Coronary artery (tissue), 2 donors: ENCODE measurements at places on chromosomes 12 and 14.

DNA sequence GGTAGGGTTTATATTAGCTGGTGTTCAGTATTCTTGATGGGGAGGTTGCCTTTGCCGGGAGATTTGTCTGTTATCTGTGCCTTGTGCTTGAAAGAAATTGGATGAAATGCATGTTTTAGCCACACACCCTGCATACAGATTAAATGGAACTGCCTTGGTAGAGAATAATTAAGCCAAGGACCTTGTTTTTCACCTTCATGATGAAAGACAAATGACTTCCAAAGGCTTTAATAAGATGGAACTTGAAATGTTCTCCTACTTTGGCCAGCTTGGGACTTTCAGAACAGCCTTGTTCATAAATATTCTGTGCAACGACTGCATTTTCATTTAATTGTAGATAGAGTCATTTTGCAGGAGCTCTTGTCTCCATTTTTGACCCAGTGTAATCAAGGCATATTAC is 21.2 kb downstream of the JDP2 start:
- no peak for DNase-seq

DNA sequence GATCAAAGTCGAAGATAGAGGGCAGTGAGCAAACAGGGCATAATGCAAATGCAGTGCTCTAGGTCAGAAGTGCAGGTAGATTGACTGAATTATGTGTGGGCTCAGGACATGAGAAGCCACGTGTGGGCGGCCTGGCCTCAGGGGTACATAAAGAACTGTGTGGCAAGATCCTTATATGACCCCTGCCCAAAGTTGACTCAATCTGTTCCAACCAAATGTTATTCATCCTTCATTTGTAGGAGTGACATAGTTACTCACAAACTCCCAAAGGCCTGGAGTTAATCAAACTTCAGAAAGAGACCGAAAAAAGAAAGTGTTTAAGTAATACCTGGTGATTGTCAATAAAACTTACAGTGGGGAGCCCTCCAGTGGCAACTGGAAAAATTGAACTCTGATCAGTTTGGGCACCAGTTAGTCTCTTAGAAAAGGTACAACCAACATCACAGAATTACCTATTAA is 150.4 kb upstream of the FAR2 start:
- no peak for DNase-seq

DNA sequence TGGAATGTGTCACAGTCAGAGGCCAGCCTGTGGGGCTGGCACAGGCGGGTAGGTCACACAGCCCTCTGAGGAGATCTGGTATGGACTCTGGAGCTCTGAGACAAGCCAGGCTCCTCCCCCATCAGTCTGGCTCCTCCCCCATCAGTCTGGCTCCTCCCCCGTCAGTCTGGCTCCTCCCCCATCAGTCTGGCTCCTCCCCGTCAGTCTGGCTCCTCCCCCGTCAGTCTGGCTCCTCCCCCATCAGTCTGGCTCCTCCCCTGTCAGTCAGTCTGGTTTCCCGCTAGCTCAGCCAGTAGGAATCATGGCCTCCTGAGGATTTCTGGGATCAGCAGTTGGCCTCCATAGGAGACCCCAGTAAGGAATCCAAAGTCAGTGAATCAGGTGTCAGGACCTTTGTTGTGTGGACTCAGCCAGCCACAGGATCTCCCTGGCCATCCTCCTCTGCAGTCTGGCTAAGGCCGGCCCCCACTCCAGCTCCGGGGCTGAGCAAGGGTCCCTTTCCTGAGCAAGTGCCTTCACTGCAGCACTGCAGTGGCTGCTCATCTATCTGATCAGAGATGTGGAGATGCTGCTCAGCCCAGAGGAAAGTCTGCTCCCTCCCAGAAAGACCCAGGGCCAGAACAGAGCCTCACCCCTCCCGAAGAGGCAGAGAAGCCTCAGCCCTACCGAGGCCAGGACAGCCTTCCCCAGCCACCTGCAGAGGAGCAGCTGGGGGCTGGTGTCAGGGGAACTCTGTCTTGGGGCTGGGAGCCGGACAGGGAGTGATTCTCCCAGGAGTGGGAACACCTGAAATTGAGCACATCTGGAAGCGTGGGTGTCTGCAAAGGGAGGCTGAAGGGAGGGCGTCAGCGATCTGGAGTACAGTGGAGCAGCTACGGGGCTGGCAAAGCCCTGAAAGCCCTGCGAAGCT is 35.7 kb downstream of the IQSEC3 start:
- DNase-seq = no peak

- no peak for DNase-seq
These were observed 84.9 kb upstream of the DUSP6 start for GRCh38 chr12:89437231-89437630.

GRCh38 chr14:68476212-68477109 is 316.4 kb downstream of the ZFP36L1 start:
- DNase-seq = no peak

GRCh38 chr12:24153079-24153478 is 203.6 kb upstream of the SOX5 start:
- DNase-seq = no peak

DNA sequence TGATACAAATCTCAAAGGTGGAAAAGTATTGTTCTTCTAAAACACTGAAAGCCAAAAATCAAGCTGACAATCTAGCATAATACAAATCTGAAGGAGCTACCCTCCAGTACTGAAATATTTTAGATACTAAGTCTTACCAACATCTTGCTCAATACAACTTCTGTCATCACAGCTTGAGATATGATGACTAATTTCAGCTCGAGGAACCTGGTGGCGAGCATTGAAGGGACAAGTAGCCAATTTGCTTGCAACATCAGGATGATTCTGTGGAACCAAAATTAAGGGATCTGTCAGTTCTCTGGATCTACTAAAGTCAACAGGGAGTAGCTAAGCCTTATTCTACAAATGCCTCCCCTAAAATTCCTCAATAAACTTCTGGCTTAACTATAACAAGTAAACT is 10.4 kb downstream of the GTSF1 start:
- no peak for DNase-seq

GRCh38 chr12:91037276-91037675 is 20.5 kb downstream of the KERA start:
- DNase-seq = no peak

DNA sequence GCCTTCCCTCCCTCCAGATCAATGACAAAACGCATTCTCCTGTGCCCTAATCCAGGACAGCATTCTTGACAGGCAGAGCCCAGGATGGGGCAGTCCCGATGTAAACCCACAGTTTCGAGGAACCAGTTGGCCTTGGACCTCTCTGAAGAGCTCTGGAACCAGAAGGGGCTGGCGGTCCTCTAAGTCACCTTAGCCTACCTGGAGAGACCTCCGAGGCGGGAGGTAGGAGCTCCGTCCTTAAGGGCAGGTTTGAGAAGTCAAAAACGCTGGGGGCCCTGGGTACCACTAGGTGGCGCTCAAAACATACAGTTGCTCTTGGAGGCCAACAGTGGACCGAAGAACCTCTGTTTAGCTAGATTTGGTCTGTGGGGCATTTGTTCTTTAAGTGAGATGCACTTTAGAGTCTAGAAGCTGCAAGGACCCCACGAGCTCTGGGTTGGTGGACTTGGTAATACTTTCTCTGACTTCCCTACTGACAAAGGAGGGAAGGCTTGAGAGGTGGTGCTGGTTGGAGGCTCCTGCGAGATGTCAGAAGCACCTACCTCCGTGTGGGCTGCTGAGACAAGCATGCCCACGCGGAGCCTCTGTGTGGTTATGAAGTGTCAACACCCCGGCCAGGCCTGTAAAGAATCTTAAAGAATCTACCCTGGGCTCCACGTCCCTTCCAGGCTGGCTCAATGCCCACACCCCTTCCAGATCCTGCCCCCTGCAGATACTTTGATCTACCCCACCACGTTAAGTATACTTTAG is 74.8 kb upstream of the CHST11 start:
- DNase-seq = peak; percentile 83

- DNase-seq = no peak
These were observed 151.4 kb upstream of the MDGA2 start for GRCh38 chr14:47826809-47827208.

DNA sequence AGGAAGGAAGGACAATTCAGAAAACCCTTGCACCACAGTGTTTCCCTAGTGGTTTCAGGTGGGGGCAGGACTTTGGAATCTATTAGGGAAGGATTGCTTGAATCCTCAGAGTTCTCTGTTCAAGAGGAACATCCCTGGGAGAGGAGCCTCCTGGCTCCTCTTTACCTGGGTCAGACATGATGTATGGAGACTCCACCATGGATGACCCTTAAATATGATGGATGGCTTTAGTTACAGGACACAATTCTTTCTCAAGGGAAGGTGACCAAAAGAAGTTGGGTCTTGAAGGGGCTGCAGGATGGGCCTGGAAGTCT is 396.6 kb downstream of the NRXN3 start:
- DNase-seq = no peak

DNA sequence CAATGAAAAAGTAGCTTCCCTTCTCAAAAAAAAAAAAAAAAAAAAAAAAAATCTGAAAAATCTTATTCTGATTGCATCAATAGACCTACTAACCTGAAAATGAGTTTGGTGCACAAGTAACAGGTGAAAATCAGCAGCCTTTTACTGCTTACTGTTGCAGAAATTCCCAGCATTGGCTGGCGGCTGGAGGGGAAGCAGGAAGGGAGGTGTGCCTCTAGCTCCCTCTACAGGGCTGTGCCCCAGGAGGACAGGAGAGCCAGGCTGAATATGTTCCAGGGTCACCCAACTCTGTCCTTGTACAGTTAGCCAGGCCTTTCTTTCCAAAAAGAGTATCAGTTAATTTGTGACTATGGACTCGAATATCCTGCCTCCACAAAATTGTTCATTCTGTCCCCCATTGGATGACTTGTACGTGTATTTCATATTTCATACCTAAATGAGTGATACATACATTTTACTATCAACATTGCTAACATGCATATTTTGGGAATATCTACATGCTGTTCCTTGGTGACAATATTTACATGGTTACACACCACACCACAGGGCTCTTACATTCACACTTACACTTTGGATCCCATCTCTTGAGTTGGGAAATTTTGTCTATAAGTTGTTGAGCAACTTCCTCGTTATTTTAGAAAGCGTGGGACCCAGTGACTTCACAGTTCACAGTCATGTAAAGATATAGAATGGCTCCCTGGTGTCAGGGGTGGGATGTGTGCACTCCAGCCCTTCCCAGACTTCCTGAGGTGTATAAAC is 124.8 kb downstream of the SAMD4A start:
- DNase-seq = peak; percentile 85

- DNase-seq = no peak
These were observed 31.5 kb upstream of the NUAK1 start for GRCh38 chr12:106170285-106170684.

GRCh38 chr12:114403690-114404066 is 2.3 kb downstream of the TBX5 start:
- no peak for DNase-seq

GRCh38 chr14:99758121-99758821 is 34.9 kb upstream of the EML1 start:
- no peak for DNase-seq

- no peak for DNase-seq
These were observed 39.2 kb upstream of the BMAL2 start for GRCh38 chr12:27293463-27293862.

- no peak for DNase-seq
These were observed 831 bp upstream of the RPS6KA5 start for GRCh38 chr14:91061056-91061887.

GRCh38 chr12:119989731-119990381 is 820 bp downstream of the BICDL1 start:
- peak; percentile 73 for DNase-seq

GRCh38 chr14:58770491-58770982 is 132.8 kb downstream of the DACT1 start:
- no peak for DNase-seq

GRCh38 chr14:105817971-105818711 is 291.8 kb downstream of the TMEM121 start:
- DNase-seq = no peak

GRCh38 chr14:65101631-65102440 is 481 bp downstream of the MAX start:
- DNase-seq = no peak

DNA sequence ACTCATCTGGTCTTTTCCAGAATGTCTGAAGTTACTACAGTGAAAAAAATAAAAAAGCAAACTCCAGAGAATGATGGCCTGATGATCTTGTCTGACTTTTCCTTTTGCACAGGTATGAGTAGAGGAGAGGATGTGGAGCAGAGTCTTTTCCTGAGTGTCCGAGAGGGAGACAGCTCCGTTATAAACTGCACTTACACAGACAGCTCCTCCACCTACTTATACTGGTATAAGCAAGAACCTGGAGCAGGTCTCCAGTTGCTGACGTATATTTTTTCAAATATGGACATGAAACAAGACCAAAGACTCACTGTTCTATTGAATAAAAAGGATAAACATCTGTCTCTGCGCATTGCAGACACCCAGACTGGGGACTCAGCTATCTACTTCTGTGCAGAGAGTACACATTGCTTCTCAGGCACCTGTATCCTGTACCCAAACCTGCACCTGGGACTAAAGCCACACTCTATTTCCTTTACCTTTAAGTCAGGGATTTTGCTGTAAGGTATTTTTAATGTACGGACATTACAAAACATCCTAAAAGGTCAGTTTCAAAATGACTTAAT is 75.8 kb upstream of the OR4E1 start:
- DNase-seq = no peak

DNA sequence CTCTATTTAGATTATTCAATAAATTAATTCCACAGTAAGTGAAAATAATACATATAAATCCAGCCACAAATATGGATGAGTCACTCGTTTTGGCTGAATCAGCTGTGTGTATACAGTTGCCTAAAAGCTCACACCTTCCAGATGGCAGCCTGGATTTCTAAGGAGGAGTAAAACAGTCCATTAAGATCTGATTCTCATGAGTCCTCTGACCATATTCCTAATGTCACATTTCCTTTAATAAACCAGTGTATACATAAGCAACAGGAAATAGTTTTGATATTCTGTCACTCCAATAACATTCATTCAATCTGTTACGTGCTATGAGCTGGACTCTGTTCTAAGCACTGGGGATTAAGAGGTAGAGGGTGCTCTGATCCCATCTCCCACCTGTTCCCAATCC is 21.8 kb downstream of the MDM1 start:
- no peak for DNase-seq

DNA sequence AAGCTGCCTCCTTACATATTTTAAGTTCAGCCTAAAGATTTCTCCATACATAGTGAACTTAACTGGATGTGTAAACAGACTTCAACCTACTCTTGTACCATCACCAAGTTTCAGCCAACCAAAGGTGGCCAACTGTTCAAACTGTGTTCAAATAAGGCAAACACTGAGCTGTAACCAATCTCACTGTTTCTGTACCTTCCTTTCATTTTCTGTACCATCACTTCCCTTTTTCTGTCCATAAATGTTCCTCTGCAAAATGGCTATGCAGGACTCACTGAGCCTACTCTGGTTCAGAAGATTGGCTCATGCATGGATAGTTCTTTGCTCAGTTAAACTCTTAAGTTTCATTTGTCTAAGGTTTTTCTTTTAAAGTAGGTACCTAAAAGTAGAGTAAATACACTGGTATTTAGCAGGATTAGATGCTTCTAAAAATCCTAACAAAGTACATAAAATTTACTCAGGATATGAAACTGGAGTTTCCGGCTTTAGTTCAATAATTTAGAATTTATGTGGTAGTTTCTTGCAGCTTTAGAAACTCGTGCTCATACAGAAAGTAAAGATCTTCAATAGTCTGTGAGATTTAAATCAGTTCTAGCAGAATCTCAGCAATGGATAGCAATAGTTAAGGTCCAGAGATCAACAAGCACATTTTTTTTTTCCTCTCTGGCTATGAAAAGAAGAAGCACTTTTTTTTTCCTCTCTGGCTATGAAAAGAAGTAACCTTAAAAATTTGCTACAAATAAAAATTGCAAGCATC is 282.0 kb upstream of the PPFIA2 start:
- DNase-seq = no peak

GRCh38 chr14:71583194-71583593 is 349.0 kb upstream of the RGS6 start:
- no peak for DNase-seq
